Activated naive CD4-positive, alpha-beta T cell treated with anti-CD3 and anti-CD28 coated beads, Interleukin-2, amount 50 U/mL, for 72 hours (primary cell): ENCODE measurements at places on chromosomes 3 and 15.
A peak's percentile ranks its signal among the peaks of the same experiment; 100 is the strongest.

GRCh38 chr3:139601191-139601961 is 61.8 kb upstream of the RBP1 start:
- no peak for DNase-seq

GRCh38 chr3:51794206-51794605 is 15.2 kb upstream of the IQCF6 start:
- DNase-seq, result no peak

DNA sequence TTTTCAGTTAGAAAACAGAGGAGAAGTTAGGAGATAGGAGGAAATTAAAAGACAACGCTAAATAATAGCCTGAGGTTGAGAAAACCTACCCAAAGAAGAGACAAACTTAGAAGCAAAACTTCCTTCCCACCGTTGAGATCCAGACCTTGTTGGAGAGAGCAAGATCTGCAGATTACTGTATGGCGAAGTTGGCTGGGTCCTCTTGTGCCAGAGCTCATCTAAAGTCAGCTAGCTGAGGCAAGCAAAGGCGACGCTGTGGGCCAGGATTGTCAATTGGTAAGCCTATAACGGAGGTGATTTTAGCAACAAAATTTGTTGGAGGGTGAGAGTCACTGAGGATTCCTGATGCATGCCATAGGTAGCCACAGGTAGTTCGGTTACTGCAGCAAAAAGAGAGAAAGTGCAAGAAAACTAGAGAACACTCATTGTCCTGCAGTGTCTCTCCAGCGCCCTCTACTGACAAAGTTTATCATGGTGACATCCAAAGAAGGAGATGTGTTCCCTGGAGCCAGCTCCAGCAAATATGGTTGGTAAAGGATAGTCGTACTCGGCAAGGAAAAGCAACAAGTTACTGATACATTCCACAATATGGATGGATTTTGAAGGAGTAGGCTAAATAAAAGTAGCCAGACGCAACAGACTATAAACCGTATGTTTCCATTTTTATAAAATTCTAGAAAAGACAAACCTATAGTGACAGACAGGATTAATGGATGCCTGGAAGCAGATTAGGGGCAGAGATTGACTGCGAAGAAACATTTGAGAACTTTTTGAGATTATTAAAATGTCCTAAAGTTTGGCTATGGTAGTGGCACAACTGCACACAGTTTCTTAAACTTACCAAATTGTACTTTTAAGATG is 9.8 kb upstream of the OR5K4 start:
- DNase-seq, result peak; percentile 63

DNA sequence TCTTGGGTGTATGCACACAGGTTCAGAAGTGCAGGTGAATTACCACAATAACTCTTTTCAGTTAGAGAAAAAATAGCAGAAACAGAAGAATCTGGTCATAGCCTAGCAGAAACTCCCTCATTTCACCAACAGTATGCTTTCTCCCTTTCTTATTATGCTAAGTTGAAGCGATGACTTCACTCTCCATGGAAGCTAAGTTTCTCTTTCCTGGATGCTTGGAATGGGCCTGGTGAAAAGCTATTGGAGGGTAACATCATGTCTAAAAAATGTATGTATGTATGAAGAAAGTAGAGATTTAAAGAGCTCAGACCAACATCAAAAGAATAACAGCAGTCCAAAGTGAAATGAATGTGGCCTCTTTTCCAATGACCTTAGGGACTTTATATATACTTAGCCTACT is 145.5 kb downstream of the TIGIT start:
- no peak for DNase-seq

DNA sequence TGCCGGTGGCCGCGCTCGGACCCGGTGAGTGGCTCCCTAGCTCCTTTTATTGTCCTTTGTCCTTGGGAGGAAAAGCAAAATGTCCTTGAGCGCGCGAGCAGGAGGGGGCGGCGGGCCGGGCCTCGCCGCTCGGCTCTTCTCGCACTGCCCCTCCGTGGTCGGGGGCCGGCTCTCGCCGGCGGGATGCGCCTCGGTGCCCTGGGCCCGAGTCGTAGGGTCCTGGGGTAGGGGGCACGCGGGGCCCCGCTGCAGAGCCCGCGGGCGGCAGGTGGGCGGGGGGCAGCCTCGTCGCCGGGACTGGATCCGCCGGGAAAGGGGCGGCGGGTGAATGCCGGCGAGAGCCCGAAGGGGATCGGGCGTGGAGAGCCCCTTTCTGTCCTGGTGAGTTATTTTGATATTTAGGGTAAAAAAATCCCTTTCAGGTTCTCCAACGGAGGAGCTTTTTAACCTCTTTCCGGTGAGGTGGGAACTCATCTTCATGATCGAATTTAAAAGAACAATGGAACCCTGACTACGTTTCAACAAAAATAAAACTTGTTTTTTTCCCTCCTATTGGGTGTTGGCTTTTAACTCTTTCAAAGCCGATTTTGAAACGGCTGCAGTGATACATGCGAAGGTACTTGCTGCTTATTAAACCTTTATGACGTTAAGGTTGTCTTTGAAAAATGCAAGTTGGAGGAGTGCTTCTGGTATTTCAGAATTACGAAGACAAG is 16.8 kb upstream of the CHD2 start:
- DNase-seq, result no peak

DNA sequence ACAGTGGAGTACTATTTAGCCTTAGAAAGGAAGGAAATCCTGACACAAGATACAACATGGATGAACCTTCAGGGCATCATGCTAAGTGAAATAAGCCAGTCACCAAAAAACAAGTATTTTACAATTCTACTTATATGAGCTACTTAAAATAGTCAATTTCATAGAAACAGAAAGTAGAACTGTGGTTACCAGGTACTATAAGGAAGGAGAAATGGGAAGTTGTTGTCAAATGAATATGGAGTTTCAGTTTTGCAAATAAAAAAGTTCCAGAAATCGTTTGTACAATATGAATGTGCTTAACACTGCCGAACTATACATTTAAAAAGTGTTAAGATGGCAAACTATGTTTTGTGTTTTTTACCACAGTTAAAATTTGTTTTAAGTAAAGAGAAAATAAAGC is 26.8 kb downstream of the TRANK1 start:
- DNase-seq, result no peak

DNA sequence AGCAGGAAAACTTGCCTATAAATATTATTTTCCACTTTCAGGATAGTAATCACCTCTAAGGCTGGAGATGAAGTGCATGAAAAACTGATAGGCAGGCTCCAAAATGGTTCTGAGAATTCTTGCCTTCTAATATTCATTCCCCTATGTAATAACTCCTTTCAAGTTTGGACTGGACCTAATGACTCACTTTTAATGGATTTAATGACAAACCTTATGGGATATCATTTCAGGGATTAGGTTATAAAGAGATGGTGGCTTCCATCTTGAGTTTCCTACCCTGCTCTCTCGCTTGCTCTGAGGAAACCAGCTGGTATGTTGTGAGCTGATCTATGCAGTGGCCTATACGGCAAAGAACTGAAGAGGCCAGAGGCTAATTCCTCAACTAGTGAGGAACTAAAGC is 192.0 kb downstream of the BCHE start:
- DNase-seq, result no peak

- no peak for DNase-seq
These were observed 313.4 kb downstream of the BCHE start for GRCh38 chr3:165523801-165524200.

GRCh38 chr3:189488241-189488767 is 142.9 kb upstream of the TP63 start:
- no peak for DNase-seq

- DNase-seq, result no peak
These were observed 206.3 kb upstream of the CD96 start for GRCh38 chr3:111335512-111336303.

- DNase-seq, result no peak
These were observed 61.6 kb downstream of the RAB7A start for GRCh38 chr3:128787256-128788253.

DNA sequence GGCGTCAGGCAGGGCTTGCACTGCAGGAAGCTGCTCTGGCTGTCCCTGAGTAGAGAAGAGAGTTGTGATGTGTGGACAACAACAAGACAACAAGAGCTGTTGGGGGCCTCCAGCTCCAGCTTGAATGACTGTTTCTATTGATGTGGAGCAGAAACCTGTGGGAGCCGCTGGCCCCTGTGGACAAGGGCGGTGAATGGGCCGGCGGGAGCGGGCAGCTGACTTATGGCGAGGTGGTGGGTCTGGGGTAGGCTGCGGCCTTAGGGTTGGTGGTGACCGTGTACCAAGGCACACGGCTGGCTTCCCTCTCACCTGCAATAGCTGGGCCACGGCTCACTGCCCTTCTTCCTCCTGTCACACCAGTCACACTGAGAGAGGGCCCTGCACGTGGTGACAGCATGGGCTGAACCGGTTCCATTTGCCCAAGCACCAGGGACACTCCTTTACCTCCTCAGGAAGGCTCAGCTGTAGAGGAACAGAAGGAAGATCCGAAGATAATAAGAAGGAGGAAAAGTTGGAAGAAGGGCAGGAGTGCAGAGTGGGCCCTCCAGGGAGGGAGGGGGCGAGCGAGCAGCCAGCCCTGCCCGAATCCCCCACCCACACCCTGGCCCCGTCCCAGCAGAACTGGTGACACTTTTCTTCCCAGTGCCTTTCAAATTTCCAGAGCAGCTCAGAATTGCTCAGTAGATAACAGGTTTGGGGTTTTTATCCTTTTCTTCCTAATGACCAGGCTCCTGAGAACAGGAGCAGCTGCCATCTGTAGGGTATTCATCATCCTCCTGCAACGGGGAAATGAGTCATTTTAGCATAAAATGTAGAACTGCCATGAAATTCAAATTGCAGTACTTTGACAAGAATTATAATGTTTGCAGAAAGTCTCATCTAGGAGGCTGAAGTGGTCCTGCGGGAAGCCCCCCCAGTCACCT is 136.9 kb downstream of the TJP1 start:
- no peak for DNase-seq

GRCh38 chr15:40325700-40326099 is 2.2 kb downstream of the INAFM2 start:
- DNase-seq, result no peak

DNA sequence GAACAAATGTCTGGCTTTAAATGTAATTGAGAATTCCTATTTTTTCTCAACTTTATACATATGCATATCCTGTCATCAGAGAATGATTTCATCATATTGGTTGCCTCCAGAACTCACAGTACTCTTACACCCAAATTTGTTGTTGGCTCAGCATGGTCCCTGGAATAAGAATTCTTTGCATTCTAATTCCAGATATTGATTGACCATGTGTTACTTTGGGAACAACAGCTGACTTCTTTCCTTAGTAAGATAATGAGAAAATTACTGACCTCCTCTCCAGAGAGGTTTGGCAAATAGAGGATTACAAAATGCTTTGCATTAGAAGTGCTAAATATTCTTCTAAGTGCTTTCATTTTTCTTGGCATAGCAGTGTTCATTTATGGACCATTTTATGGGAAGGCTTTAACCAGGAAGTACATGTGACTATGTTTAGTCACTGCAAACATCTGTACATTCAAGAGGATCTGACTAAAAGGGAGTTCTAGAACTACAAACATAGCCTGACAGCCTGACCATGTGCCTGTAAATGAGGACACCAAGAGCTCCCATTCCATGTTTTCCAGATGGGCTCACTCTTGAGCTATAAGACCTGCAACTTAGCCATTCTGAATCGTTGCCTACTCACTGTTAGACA is 391.6 kb upstream of the DPPA4 start:
- no peak for DNase-seq

DNA sequence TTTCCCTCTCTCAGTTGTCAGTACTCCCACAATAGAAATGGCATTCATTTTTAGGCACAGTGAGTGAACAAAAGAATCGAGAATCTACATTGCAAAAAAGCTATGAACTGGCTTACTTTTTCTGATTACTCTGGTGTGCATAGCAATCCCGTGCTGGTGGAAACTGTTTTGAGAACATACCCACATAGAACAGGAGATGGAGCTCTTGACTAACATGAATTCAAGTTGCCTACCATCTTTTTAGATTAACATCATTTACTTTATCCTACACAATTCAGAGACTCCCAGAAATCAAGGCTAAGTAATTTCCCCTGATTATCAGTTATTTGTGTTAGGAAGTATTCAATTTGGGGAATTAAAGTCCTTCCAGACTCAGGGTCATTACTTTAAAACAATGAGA is 326.6 kb downstream of the ARPP21 start:
- no peak for DNase-seq

- no peak for DNase-seq
These were observed at the start of gene CFAP100 for GRCh38 chr3:126394179-126394976. Gene CFAP100, plus strand, starts transcription at chr3:126394909. Its CDS starts 1,092 bp downstream, at chr3:126396001.

DNA sequence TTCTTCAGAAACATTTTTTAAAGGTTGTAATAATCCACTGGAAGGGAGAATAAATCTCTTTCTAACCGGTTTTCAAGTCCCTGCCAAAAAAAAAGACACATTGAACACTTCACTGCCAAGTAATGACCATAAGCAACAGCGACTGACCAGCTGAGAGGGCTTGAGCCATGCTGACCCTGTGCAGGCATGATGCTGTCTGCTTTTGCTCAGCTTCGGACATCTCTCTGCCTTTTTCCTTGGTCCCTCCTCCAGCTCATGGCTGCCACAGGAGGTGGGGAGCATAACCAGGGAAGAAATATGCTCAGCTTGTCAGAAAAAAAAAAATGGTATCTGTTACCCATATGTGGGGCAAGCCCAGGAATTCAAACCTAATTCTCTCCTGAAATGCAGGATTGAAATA is 1.5 kb downstream of the IGSF10 start:
- no peak for DNase-seq

- DNase-seq, result no peak
These were observed 25.0 kb upstream of the BFSP2 start for GRCh38 chr3:133374708-133375402.

GRCh38 chr3:71978150-71978721 is 193.3 kb upstream of the PROK2 start:
- peak; percentile 50 for DNase-seq

GRCh38 chr15:39555885-39556284 is 25.0 kb upstream of the THBS1 start:
- DNase-seq, result no peak

DNA sequence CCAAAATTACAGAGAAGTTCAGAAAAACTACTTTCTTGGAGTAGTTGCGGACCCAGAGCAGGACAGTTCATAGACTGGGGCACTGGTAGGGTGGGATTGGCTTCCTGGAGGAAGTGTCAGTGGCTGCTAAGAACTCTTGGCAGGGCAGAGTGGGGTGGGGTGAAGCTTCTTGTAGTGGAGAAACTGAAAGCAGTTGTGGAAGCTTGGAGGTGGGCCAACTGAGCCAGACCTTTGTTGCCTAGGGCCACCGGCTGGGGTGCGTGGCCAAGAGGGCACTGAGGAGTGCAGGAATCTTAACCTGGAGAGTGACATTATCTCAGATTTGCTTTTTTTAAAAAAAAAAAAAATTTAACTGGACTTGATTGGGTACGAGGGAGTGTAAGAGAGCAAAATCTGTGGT is 3.1 kb downstream of the KAT2B start:
- DNase-seq, result peak; percentile 57

- no peak for DNase-seq
These were observed 641.5 kb downstream of the PLOD2 start for GRCh38 chr3:145519398-145520047.

GRCh38 chr3:4515916-4516579 is 22.9 kb downstream of the ITPR1 start:
- no peak for DNase-seq

- DNase-seq, result no peak
These were observed 61.0 kb downstream of the TMEM44 start for GRCh38 chr3:194572143-194572789.

- DNase-seq, result no peak
These were observed 15.9 kb upstream of the COPG1 start for GRCh38 chr3:129233538-129233937.
